Stimulated activated CD8-positive, alpha-beta memory T cell treated with anti-CD3 and anti-CD28 coated beads, Interleukin-4, amount 100 ng/mL, for 4 hours (primary cell): ENCODE measurements at places on chromosomes 5 and 9.

GRCh38 chr5:69032009-69032408 lies 61.8 kb upstream of the SLC30A5 start:
- DNase-seq = no peak

- no peak for DNase-seq
Measured at GRCh38 chr9:96023486-96023885, 148.0 kb downstream of the ERCC6L2 start.

DNA sequence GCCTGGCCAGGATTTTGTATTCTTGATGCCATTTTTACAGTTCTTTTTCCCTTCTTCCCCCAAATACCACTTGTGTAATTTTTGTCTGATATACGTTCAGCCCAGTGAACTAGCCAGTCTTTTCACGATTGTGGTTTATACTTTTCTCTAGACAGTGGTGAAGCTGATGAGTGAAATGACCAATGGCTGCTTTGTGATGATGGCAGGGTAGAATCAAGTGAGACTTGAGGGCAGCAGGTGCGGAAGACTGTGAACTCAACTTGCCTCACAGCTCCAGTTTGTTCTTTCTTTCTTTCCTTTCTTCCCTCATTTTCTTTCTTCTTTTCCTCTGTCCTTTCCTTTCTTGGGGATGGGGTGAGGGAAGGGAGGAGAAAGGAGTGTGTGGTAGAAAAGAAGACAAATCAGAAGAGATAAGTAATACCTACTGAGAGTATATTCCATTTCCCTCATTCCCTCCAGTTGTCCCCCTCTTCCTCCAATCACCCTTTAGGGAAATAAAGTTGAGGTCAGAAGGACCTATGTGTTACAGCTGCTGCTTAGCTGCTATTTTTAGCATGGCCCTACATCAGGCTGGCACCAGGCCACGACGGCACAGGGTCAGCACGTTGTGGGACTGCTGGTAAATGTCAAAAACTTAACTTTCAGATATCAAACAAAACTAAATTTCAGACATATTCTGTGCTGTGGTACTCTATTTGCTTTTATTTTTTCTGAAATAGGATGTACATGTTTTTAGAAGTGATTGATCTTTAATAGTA lies 12.3 kb downstream of the ZSWIM6 start:
- no peak for DNase-seq

- no peak for DNase-seq
Measured at GRCh38 chr9:83218411-83219090, 155.6 kb upstream of the RASEF start.

GRCh38 chr9:79195879-79196278 lies 375.9 kb upstream of the TLE4 start:
- DNase-seq = no peak

- DNase-seq = no peak
Measured at GRCh38 chr5:5416733-5417132, 5.7 kb upstream of the ICE1 start.

DNA sequence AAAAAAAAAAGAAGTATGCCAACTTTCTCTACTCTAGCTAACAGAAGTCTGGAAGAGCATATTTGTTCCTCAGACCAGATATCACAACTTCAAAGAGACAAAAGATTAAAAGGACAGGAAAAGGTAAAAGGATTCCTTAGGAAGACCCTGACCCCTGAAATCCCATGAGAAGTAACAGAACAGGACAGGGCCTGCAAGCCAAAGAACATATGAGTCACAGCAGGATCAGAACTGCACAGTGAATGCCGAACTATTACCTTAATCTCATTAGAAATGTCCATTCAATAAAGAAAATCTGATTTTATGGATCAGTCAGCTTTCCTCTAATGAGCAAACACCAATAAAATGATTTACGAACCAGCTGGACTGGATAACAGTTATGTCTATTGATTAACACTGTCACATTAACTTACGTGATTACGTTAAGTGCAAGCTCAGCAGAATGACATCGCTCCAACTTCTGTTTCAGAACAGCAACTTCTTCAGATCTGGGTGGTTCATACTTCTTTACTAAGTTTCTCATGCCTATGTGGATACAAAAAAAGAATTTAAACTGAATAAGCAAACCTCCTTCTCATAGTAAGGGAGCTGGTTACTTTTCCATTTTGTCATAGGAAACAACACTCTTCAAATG lies 13.6 kb downstream of the CCNH start:
- no peak for DNase-seq

DNA sequence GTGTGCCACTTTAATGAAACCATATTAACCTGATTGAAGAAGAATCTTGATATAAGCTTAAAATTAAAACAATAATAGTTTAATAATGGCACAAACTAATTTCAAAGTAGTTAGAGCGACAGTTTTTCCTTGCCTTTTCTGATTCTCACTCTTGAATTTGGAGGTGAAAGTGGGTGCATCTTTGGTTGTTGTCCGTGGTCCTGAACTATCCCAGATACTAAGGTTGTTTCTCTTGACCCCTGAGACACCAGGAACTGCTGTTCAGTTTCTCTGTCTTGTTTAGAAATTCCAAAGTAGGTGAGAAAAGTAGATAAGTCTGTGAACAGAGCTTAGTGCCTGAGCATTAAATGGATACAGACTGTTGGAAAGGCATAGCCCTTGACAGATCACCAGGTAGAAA lies 274.7 kb downstream of the FBXL7 start:
- no peak for DNase-seq

DNA sequence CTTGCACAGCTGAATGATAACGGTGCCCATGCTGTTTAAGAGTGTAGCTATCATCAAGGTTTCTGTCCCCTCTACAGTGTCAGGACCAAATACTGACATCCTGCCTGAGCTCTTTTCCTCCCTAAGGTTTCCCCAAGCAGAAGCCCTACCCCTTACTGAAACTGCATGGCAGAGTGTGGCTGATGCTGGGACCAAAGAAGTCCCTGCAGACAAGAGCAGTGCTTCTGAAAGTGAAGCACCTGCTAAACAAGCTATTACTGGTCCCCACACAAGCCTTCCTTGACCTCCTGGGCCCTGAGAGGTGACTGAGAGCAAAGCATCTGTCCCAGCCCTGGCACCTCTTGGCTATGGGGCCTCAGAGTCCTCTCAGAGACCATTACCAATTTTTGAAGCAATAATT lies 56.1 kb downstream of the CFAP90 start:
- no peak for DNase-seq

DNA sequence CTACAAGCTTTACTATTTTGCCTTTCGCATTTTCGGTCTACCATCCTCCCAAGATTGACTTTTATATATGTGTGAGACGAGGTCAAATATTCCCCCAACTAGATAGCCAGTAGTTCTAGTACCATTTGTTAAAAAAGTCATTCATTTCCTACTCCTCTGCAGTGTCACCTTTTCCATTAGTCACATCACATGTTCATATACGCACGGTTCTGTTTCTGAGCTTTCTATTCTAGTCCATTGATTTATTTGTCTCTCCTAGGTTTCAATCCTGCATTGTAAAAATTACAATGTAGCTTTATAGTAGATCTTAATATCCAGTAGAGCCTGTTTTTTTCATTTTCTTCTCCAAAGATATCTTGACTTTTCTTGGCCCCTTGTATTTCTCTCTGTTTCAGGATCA lies 528.7 kb upstream of the TRPC7 start:
- no peak for DNase-seq

GRCh38 chr9:28121366-28121765 lies 548.1 kb upstream of the C9orf72 start:
- no peak for DNase-seq

GRCh38 chr9:97057651-97058050 lies 18.7 kb upstream of the CTSV start:
- no peak for DNase-seq

DNA sequence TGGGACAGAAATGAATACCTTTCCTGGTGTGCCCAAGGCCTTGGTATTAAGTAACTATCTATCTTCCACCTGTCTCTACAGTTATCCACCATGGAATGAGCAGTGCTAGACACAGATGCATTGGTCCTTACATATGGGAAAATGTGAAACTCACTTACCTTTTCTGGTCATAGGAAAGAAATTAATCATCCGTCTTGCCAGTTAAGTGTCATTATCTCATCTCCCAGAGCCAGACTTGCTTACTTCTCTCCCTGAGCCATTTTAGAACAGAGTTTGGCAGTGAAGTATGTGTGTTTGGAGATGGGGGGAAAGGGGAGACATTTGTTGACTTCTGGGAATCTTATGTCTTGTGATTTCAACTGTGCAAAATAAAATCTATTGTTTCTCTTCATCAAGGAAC lies 1211.0 kb upstream of the CDH6 start:
- no peak for DNase-seq

DNA sequence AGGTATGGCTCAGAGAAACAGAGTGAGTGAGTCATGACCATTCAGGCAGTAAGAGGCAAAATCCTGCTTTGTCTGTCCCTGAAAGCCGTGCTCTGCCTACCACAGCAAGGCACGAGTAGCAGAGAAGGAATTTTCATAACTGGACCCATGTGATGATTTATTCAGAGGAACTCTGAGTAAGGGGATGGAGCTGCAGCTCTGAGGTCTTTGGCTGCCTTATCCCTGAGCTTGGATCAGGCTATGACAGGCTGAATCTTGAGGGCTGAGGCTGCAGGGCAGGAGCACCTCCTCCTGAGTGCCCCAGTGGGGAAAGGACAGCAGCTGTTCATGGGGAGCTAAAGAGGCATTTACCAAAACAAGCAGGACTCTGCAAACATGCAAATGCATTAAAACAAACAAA lies 183.4 kb downstream of the PAPPA start:
- no peak for DNase-seq
